Esophagus muscularis mucosa (tissue), 4 donors: ENCODE measurements at places on chromosomes 1 and 21. TPM values are rescaled to one million over a fixed set of nuclear protein-coding genes. Genes with fewer than 3 reads are reported as not detected.
A peak's percentile ranks its signal among the peaks of the same experiment; 100 is the strongest.

DNA sequence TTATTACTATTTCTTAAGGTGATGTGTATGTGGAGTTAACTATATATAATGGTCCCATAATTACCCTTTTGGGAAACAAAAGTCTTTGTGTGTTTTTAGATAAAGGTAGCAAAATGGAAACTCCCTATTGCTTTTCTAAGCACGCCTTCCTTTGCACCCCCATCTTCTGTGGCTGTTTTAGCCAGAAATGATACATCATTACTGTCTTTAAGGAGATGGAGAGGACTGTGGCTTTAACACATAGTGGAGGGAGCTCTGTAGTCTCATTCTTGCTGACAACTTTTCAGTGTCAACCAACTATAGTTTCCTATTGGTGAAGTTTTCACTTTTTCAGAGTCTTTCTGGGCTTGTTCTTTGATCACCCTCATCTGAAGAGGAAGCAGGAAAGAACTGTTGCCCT lies 1.0 kb downstream of the APOBEC4 start:
- DNase-seq = no peak

DNA sequence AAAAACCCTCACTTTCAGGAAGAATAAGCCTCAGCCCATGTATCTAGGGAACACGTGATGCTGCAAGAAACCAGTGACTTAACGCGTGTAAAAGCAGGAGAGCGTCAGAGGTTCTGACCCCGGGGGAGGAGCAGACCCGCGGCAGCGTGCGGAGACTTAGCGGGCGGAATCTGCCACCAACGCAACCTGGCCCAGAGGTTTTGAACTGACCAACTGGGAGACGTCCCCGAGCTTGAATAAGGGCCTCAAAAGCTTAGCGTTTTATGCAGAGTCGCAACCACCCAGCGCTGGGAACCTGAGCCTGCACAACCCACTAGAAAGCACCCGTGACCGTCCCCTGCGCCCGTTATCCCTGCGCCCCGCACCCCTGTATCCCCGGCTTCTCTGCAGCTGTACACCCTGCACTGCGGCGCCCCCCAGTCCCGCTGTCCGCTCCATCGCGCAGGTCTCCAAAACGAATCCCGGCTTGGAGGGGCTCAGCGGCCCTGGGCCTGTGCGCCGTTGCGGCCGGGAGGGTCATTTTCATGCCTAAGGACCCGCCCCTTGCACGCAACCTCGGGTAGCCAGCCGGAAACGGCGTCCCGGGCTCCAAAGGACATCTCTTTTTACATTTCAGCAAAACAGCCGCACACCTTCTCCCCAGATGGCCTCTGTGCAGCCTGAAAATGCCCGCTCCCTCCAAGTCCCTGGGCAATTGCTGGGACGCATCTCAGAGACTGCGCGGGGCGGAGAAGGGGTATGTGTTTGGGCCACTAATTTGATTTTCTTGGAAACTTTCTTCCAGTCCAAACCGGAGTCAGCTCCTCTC lies 29.4 kb upstream of the TRIM17 start:
- DNase-seq = no peak

DNA sequence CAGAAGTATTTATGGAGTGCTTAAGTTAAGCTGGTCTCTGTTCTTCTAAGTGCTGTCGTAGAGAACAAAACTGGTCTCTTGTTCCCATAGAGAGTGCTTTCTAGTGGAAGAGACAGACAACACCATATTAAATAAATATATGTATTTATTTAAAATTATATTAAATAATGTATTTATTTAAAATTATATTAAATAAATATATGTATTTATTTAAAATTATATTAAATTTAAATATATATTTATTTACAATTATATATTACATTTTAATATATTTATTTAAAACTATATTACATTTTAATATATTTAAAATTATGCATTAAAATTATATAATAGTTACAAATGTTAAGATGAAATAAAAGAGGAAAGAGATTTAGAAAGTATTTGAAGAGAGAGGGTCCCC lies 175.5 kb upstream of the OLFM3 start:
- no peak for DNase-seq

DNA sequence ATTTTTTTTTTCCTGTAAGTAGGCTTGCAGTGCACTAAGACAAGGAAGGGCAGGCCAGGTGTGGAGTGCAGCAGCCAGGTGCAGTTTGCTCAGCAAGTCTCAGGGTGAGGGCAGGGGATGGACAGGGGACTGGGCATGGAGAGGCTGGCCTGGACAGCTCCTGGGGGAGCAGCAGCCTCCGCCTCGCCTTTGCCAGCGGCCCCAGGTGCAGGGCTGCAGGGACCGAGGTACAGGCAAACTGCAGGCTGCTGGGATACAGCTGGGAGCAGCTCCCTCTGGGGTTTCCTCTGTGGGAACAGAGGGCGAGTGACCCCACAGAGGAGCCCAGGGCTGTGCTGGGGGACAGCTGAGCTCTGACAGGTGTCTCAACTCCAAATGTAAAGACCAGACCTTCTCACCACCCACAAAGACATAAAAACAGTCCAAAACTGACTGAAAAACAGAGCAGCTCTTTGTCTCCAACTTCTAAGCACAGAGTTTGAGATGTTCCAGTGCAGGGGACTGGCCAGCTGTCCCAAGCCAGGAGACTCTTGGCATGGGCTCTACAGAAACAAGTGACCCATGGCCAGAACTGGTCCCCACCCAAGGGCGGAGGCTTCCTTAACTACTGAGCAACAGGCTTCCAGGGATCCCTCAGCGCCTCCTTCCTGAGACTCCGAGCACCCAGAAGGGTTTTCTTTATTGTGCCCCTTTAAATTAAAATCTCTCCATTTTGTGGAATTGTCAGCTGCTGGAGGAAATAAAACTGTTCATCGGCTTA lies 27.7 kb upstream of the AJAP1 start:
- no peak for DNase-seq

- DNase-seq = no peak
Measured at GRCh38 chr1:51070640-51071039, 31.4 kb upstream of the C1orf185 start.

DNA sequence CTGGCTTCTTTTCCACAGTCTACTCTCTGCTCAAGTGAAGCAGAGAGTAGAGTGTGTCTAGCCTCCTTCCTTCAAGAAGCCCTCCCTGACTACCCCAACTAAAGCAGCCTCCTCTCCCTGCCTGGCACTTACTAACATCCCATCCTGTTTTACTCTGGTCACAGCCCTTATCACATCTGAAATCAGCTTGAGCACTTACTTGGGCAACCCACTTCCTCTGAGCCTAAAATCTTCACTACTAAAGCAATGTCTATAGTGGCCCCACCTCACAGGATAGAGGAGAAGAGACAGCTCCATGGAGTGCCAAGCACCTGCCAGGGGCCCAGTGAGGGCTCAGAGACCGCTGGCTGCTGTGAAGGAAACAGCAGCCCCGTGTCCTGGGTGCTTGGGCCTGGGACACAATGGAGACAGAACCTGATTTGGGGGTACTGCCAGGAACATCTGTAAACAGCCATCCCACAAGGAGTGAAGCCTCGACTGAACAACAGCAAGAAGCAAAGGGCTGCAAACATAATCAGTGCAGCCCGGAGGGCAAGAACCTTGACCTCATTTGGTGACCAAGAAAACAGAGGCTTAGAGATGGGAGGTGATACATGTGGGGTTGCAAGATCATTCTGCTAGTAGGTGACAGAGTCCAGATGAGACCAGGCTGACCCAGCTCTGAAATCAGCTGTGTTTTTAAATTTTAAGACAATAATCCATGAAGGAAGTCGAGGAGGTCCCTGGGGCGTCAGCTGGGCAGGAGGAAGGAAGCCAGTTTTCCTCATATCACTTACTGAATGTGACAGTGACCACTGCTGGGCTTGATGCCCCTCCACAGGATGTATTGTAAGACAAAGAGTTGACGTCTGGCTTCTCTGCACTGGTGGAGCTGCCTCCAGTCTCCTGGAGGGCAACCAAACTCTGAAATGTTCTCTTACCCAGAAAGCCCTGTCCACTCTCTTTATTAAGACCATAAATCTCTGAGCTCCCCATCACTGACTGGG lies 710.6 kb downstream of the MATN1 start:
- peak; percentile 81 for DNase-seq

- peak; percentile 91 for DNase-seq
Measured at GRCh38 chr1:5611851-5612250, 380.4 kb downstream of the NPHP4 start.

DNA sequence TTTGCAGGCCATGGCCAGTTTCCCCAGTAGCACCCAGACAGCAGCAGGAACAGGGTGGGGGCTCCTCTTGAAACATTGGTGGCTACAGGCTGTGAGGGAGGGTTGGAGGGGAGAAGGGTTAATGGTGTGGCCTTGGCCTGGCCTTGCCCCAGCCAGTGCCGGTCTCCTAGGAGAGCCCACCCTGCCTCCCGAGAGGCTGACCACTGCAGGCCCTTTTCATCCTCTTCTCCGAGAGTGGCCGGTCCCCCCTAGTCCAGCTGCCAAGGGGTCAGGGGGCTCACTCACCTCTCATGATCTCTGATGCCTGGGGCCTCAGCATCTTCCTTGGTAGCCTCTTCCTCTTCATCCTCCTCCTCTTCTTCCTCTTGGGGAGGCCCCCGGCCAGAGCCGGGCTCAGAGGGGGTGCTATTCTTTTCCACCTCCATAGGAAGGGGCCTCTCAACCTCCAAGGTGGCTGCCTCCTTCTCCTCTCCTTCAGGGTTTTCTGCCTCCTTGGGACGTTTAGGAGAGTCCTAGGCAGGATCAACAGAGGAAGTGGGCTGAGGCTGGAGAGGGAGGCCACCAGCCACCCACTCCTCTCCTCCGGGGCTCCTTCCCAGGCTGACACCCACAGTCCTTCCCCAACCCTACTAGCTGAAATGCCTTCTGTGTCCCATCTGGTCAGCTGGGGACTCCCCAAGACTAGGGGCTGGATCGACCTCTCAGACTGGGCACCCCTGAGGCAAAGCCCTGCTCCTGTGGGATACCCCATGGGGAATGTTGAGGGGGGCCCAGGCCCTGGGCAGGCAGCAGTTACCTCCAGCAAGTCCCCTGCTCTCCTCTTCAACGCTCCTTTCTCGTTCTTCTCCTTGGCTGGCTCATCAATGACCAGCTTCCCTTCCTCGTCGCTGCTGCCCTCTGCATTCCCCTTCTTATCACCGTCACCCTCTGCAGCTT lies 2.7 kb upstream of the MRPL24 start:
- no peak for DNase-seq

DNA sequence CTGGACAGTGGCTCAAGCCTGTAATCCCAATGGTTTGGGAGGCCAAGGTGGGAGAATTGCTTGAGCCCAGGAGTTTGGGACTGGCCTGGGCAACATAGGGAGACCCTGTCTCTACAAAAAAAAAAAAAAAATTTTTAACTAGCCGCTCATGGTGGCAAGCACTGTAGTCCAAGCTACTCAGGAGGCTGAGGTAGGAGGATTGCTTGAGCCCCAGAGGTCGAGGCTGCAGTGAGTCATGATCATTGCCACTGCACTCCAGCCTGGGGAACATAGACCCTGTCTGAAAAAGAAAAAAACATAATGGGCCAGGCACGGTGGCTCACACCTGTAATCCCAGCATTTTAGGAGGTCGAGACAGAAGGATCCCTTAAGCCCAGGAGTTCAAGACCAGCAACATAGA lies 5.3 kb downstream of the SPATC1L start:
- DNase-seq = no peak

- no peak for DNase-seq
Measured at GRCh38 chr1:151406176-151406575, 6.8 kb downstream of the PSMB4 start.

DNA sequence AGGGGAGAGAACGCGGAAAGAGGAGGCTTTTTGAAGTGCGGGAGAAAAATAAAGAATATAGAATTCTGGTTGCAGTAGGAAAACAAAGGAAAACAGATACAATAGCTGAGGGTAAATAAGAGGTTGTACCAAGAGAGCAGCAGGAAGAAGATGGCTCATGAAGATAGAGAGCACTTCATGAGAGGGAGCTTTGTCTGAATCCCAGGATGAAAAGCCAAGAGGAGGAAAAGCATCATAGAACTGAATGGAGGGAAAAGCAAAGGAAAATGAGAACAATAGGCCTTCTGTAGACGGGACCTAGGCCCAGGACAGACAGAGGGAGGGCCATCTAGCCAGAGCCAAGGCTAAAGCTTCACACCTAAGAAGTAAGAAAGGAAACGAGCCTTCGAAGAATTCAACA lies 49.5 kb downstream of the ATP6V1G3 start:
- DNase-seq = no peak

GRCh38 chr1:234475167-234475793 lies 3.7 kb downstream of the TARBP1 start:
- no peak for DNase-seq

DNA sequence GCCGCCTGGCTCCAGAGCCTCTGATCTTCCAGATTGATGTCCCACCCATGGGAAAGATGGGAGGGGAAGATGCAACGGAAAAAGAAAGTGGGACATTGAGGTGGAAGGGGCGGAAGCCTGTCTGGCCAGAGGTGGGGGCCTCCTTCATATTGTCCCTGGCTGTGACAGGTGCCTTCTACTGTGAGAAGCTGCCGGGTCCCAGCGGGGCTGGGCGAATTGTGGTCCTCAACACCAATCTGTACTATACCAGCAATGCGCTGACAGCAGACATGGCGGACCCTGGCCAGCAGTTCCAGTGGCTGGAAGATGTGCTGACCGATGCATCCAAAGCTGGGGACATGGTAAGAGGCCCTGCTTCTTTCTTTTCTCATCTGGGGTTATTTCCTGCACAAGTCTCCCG lies 5.6 kb upstream of the XKR8 start:
- DNase-seq = no peak

DNA sequence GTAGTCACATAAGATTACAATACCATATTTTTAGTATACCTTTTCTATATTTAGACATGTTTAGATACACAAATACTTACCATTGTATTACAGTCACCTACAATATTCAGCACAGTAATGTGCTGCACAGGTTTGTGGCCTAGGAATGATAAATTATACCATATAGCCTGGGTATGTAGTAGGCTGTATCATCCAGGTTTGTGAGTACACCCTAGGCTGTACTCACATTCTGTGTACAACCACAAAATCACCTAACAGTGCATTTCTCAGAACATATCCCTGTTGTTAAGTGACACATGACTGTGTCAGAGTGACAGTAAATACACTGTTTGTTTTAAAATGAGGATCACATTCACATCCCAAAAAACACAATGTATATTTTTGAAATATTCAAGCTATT lies 11.2 kb downstream of the KRTAP21-3 start:
- no peak for DNase-seq

GRCh38 chr21:36134803-36135390 lies at the start of gene CBR3:
Gene CBR3 (plus strand): TSS chr21:36135079. CDS start chr21:36135193, 114 bp downstream.
- DNase-seq = no peak

- no peak for DNase-seq
Measured at GRCh38 chr1:172630056-172630818, 28.7 kb upstream of the FASLG start.

Gene TRABD2B
- total RNA-seq = 4.0 TPM

Gene FCRL1
- total RNA-seq = 0.66 TPM

Gene MIXL1
- not detected for total RNA-seq

Gene RBP7
- total RNA-seq = 5.4 TPM

Gene MEX3A
- 0.66 TPM for total RNA-seq

Gene SERTAD4
- 2.1 TPM for total RNA-seq

Gene RXRG
- total RNA-seq = 3.9 TPM

Gene PER3
- total RNA-seq = 43.2 TPM

Gene F3
- total RNA-seq = 16.7 TPM

Gene SHISAL2A
- not detected for total RNA-seq
